ENCODE measurements at places on chromosomes 12 and 14. TPM values are rescaled to one million over a fixed set of nuclear protein-coding genes. Genes with fewer than 3 reads are reported as not detected.

DNA sequence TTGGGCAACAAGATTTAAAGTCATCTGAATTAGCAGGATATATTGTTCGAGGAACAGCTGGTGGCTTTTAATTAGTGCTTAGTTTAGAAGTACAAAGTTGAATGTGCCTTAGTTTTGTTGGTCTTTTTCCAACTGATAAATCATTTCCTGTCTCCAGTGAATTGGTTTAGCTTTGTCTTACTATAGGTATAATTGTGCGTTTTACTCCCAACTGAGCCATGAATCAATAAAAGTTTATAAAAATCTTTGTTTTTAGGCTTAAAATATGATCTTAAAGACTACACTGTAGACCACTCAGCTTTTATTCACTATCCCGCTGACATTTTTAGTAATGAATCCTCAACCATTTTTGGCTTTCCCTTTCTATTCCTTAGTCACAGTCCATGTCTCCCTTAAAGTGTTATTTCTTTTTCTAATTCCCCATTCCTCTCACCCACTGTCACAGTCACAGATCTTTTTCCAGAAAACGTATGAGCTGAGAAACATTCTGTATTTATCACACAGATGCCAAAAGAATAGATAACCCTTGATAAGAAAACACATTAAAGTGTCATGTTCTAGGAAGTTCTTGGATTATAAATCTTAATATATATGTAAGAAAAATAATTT lies 34.0 kb upstream of the ALG10 start:
- H3K36me3 ChIP-seq: no peaks in the 10 kb centered on the region
- no peak overlapping the region for H3K4me3 ChIP-seq
- no peaks in the 10 kb centered on the region for H3K4me1 ChIP-seq
- H3K27me3 ChIP-seq: no peaks in the 10 kb centered on the region
- H3K27ac ChIP-seq: no peak overlapping the region

Gene FRMD6
- total RNA-seq: 9.6 TPM

Gene HOXC12
- not detected for total RNA-seq

DNA sequence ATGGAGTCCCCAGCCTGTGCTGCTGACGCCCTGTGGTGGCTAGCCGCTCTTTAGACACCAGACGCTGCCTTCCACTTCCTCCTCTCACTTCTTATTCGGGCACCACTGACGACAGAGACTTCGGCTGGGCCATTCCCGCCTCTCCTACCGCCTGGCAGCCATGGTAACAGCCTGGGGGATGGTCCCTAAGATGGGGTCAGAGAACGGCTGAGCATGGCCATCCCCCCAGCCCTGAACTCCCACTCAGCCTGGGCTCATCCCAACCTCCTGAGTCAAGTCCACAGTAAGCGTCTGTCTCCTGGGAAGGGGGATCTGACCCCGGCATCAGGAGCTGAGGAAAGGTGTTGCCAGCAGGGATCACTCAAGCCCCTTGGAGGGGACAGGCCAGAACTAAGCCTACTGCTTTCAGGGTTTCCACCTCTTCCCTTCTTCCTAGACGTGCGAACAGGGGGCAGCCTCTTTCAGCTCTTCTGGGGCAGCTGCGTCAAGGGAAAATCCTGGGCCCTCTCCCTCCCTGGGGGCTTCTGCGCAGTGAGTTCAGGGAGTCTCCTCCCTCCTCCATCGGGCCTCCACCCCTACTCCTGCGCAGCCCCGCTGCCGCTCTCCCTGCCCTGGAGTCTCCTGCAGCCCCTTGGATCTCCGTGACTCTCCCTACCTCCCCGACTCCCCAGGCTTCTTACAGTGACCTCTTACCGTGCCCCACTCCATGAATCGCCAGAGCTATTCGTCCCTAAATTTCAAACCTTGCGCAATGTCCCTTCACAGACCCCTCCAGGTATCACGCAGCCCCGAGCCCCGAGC lies 643 bp upstream of the TAMALIN start:
- no peak overlapping the region for H3K27ac ChIP-seq
- no peak overlapping the region for H3K4me3 ChIP-seq
- H3K4me1 ChIP-seq: no peaks in the 10 kb centered on the region
- no peaks in the 10 kb centered on the region for H3K27me3 ChIP-seq

DNA sequence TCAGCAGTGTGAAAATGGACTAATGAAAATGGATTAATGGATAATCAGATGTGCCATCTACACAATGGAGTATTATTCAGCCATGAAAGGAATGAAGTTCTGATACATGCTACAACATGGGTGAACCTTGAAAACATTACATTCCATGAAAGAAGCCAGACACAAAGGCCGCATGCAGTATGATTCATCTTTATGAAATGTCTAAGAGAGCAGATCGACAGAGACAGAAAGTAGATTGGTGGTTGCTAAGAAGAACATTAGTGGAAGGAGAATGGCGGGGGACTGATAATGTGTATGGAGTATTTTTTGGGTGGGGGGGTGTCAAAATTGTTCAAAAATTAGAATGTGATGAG lies 47.3 kb downstream of the PRKAB1 start:
- no peak overlapping the region for H3K27ac ChIP-seq
- no peaks in the 10 kb centered on the region for H3K36me3 ChIP-seq
- no peak overlapping the region for H3K4me3 ChIP-seq
- no peaks in the 10 kb centered on the region for H3K27me3 ChIP-seq
- DNase-seq: no peak

Gene DIO3
- 6.4 TPM for total RNA-seq
